Upper lobe of left lung (tissue), 6 donors: ENCODE measurements at places on chromosomes 1 and 21.

GRCh38 chr1:184212649-184213314 is 161.3 kb downstream of the TSEN15 start:
- peak; percentile 57 for DNase-seq

- DNase-seq: no peak
Measured at GRCh38 chr1:22380024-22380785, 71.4 kb upstream of the ZBTB40 start.

DNA sequence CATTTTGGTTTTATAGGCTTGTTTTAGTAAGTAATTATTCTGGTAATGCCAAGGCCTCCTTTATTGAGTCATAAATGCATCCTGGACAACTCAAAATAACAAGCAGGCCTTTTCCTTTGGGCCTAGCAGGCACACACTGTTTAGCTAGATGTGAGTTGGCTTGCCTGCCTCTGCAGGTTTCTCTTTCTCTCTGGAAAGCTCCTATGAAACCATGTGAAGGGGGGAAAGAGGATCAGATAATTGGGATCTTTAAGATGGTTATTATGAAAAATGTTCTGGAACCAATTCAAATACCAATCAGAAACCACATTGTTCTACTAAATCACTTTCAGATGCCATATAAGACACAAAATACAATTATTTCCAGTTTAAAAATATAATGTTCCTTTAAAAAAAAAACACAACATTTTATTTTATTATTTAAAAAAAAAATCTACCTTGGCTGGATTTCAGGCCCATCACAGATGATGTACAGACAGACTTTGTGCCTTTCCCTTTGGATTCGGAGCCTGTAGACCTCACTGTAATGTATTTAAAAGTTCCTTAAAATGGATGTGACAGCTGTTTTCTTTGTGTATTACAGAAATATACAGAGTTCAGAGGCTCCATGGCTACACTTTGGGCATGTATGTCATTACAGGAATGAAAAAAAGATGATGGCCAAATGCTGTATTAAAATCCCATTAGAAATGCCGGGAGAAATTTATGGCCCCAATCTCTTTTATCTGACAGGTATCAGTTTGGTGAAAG is 80.2 kb downstream of the NTMT2 start:
- no peak for DNase-seq

DNA sequence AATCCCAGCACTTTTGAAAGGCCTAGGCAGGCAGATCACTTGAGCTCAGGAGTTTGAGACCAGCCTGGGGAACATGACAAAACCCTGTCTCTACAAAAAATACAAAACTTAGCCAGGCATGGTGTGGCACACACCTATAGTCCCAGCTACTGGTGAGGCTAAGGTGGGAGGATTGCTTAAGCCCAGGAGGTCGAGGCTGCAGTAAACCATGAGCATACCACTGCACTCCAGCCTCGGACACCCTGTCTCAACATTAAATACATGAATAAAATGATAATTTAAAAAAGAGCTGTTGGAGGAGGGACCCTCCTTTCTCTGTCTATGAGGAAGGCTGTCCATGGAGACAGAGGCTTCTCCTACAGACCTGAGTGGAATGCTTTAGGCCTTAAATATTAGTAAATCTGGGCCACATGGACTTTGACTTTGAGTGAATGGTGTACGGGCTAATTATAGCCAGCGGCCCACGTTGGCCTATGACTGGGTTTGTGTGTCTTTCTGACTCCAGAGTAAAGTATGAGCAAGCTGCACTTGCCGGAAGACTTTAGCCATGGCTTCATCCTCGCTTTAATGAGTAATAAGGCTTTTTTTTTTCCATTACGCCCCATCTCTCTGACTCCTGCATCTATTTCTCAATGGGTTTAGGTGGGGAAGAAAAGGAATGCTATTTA is 21.3 kb downstream of the RAB3B start:
- DNase-seq: no peak

DNA sequence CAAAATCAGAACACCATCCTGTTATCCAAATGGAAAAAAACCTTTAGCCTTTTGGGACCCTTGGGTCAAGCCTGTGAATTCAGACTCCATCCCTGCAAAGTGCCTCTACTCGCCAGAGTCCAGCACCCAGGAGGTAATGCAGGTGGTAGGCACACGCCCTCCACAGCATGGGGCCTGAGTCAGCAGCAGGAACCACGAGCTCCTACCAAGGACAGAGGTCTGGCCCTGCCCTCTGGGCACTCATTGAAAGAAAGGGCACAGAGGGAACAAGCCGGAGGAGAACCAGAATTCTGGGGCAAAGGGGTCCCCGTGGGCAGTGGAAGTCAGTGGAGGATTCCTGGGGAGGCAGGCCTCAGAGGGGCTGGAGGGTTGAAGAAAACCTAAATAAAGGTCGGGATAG is 438.1 kb downstream of the NPHP4 start:
- no peak for DNase-seq

DNA sequence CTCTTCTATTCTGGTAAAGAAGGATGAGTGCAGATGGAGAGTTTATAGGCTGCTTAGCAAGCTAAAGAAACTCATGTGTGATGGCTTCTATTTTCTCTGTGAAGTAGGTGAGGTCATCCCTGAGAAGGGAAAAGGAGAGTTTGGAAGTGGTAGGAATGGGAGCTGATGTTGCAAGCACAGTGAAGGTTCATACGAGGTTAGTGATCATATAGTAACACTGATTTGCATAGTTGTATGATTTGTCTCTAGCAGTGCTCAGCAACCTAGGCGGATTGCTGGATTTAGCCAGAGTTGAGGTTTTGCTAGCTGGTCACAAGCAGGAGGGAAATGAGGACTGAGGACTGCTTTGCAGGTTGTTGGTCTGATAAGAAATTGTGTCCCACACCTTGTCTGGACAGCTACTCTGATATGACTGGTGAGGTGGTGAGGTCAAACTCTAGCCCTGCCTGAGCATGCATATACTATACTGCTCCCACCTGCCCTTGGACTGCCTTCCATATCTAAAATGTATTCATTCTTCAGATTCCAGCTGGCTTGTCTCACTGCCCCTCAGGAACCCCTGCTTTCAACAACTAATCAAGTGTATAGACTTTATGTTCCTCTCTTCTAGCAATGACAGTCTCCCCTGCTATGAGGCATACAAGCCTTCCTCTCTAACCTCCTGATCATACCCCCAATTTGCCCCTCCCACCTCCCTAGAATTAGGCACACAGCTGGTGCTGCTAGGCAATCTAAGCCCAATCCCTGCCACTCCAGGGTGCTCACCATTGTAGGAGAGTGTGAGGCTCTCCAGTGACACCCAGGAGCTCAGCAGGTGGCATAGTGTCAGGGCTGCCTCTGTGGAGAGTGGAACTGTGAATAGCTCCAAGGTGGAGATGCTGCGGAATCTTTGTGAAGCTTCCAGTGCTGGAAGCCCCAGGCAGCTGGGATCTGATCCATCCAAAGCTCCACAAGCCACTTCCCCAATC is 18.5 kb downstream of the LRRC41 start:
- DNase-seq: no peak
